ENCODE measurements at places on chromosomes 7 and 10. TPM values are rescaled to one million over a fixed set of nuclear protein-coding genes. Genes with fewer than 3 reads are reported as not detected.

GRCh38 chr7:74606101-74606908 lies 51.2 kb upstream of the GTF2I start:
- peak; percentile 28 for ATAC-seq

The TFEC gene
- 0.56 TPM for total RNA-seq

GRCh38 chr7:22333680-22334141 lies 23.2 kb downstream of the RAPGEF5 start:
- peak; percentile 75 for ATAC-seq

The PLA2G12B gene
- total RNA-seq, result not detected

DNA sequence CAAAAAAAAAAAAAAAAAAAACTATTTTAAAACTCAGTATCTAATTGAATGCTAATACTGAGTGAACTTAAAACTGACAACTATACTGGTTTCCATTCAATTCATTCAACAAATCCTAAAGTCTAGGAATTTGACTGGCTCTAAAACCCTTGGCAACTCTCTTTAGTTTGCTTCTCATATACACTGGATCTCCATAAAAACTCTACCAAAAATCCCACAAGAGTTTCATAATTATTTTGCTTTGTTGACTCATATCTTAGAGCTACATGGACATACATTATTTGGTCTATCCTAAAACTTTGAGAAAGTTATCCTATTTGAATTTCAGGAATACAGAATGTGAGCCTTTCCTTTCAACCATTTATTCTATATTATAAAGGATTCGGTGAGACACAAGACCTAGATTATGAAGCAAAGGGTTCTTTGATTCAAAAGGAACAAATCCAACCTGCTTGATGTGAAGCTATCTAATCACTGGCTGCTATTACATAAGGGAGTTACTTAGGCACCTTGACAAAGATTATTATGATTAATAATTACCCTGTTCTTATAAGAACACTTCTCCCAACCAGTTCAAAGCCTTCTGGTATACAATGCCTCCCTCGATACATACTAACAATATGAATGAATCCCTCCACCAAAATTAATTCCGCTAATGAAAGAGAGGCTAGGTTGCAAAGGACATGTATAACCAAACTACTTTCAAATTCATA lies 15.8 kb upstream of the KMT2E start:
- ATAC-seq, result no peak

The KAZALD1 gene
- 4.1 TPM for total RNA-seq

DNA sequence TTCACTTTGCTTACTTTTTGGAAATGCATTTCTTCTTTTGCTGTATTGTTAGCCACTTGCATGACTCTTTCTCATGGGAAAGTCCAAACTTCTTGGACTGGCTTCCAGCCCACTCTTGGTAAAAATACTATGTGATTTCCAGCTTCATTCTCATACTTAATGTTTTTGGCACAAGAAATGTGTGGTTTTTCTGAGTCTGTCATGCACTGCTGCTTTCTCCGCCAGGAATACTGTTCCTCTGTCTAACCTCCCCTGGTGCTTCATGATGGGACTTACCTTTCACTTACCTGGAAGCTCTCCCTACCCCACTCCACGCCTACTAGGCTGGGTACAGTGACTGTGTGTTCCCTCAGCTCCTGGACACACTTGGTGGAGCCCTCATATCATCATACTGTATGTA lies 18.7 kb downstream of the MGAM2 start:
- no peak for ATAC-seq

GRCh38 chr10:4947635-4948596 lies 15.3 kb upstream of the AKR1C1 start:
- peak; percentile 93 for ATAC-seq

The JAKMIP3 gene
- 0.04 TPM for total RNA-seq

The METTL2B gene
- total RNA-seq, result 18.4 TPM

GRCh38 chr7:158279539-158280447 lies 307.8 kb downstream of the PTPRN2 start:
- no peak for ATAC-seq

DNA sequence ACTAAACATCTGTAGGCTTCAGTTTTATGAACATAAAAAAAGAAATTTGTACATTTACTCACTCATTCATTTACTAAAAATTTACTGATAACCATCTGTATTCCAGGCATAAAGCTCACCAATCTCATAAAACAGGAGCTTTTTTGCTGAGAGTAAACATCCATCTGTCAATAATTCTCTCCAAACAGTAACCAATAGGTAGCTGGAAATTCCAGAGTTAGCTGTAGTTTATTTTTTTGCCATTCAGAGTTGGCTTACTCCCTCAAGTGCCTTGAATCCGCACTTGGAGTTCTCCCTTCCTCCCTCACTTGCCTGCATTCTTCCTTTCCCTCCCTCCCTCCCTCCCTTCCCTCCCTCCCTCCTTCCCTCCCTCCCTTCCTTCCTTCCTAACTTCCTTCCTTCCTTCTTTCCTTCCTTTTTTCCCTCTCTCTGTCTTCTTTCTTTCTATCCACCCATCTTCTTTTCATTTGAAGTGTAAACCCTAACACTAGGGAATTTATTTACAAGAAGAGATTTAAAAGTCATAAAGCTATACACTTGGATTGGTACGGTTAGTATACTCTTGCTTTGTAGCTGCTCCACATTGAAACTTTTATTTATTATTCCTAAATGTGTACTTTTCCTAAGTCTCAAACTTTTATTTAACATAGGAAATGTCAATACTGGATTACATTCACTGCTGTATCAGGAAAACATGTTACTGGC lies 44.6 kb upstream of the BICC1 start:
- no peak for ATAC-seq

The ANK3 gene
- 39.1 TPM for total RNA-seq

DNA sequence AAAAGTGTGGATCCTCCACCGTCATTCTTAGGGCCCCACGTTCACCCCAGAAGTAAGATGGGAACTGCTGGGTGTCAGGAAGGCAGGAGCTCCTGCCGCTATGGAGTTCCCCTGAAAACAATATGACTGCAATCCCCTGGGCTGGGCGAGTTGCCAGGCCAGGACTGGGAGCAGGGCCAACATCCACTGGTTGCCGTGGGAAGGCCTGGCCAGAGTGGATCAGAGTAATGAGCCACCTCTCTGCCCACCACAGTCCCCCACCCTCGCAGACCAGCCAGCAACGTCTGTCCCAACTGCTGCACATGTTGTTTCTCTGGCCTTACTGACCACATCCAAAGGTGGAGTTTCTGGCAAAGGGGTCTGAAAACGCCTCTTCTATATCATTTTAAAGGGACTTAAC lies 86.6 kb downstream of the STRA8 start:
- ATAC-seq, result no peak

The DLX5 gene
- total RNA-seq, result 3.5 TPM

The OR13A1 gene
- 0.32 TPM for total RNA-seq
